Activated gamma-delta T cell treated with anti-CD3 and anti-CD28 coated beads, Interleukin-2, amount 50 U/mL, for 16 hours (primary cell): ENCODE measurements at places on chromosomes 7 and 10.

- no peak for DNase-seq
Observed at GRCh38 chr7:28802450-28802849, 155.7 kb downstream of the TRIL start.

- DNase-seq: no peak
Observed at GRCh38 chr10:11685787-11686218, 56.4 kb upstream of the ECHDC3 start.

GRCh38 chr7:83824214-83824613 is 175.3 kb upstream of the SEMA3E start:
- no peak for DNase-seq

DNA sequence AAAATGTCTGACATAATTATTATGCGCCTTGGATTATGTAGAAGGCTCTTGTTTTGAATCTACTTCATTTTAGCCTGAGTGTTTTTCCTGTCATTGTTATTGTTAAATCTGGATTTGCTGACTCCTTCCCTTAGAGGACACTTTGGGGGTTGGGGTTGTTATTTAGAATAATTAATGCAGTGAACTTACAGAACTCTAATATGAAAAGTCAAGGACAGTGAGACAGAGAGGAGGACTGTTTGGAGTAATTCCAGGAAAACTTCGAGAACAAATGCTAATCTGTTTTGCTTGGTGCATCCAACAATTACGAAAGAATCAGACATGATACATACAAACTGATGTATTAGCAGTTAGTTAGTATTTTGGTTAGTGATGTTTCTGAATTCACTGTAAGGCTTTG is 146.1 kb downstream of the ABCA13 start:
- DNase-seq: no peak

DNA sequence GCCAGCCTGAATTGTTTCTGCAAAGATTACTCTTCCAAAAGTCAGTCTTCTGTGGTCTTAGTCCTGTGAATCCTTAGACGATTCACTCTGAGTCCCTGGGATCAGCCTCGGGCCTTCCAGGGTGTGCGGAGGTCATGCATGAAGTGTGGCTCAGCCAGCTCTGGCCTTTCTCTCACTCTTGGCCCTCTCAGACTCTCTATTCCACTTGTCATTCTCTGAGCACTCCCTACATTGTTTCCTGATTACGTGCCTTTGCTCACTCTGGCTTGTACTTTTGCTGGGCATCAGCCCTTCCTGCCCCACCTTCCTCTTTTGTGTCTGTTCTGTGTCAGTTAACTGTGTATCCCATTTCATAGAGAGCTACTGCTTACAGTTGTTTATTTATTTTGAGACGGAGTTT is 36.0 kb downstream of the CCNY start:
- no peak for DNase-seq

DNA sequence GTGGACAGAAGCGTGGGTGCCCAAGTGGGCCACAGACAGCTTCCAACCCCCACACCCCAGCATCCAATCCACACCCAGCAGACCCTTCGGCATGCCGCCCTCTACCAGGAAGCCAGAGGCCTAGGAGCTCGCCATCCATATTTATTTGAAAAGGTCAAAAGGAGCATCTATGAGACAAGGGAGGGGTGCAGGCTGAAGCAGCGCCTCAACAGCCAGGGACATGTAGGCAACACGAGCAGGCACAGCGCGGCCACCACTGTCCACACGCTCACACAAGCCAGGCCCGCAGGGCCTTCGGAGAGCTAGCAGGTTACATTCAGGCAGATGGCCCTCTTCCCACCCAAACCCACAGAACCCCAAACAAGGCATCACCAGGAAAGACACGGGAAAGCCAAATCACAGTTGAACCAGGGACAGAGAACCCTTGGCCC is 34.6 kb downstream of the PSAP start:
- no peak for DNase-seq

- DNase-seq: no peak
Observed at GRCh38 chr7:81607987-81608386, 161.9 kb downstream of the HGF start.

- DNase-seq: no peak
Observed at GRCh38 chr10:90319188-90319914, 538.5 kb downstream of the HTR7 start.

GRCh38 chr7:109635374-109635773 is 1065.7 kb downstream of the DNAJB9 start:
- DNase-seq: no peak

- no peak for DNase-seq
Observed at GRCh38 chr10:79044036-79044632, 24.6 kb upstream of the ZMIZ1 start.

GRCh38 chr7:70060298-70061068 is 462.2 kb downstream of the AUTS2 start:
- no peak for DNase-seq

- no peak for DNase-seq
Observed at GRCh38 chr7:96786998-96787395, 77.4 kb upstream of the SEM1 start.
